ENCODE measurements at places on chromosomes 16 and 17. TPM values are rescaled to one million over a fixed set of nuclear protein-coding genes. Genes with fewer than 3 reads are reported as not detected.

The CDK3 gene
- 3.4 TPM for total RNA-seq

The ORMDL3 gene
- 65.6 TPM for total RNA-seq

The CACNG5 gene
- total RNA-seq, result 0.52 TPM

GRCh38 chr17:16986391-16986790 is 14.5 kb upstream of the TNFRSF13B start:
- H3K4me3 ChIP-seq, result no peak overlapping the region
- H3K36me3 ChIP-seq, result no peaks in the 10 kb centered on the region
- H3K4me1 ChIP-seq, result no peaks in the 10 kb centered on the region
- H3K27ac ChIP-seq, result no peak overlapping the region
- no peak for DNase-seq
- no peaks in the 10 kb centered on the region for H3K27me3 ChIP-seq

DNA sequence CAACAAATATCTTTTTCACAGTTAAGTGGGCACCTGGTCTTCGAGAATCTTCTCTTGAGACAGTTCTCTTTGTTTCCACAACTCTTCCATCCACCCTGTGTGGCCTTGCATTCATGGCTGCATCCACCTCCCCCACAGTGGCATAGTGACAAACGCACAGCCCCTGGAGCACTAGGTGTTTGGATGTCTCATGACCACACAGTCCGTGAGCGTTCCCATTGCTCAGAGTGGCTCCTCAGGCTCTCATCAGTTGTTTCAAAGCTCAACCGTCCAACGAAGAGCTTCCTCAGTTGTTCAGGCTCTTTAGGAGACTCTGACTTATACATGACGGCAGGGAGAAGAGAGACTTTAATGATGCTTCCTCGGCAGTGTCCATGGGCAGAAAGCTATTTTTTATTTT is 191.6 kb downstream of the CDRT15L2 start:
- H3K4me3 ChIP-seq, result no peak overlapping the region
- no peak for DNase-seq
- H3K4me1 ChIP-seq, result no peaks in the 10 kb centered on the region
- no peaks in the 10 kb centered on the region for H3K36me3 ChIP-seq

DNA sequence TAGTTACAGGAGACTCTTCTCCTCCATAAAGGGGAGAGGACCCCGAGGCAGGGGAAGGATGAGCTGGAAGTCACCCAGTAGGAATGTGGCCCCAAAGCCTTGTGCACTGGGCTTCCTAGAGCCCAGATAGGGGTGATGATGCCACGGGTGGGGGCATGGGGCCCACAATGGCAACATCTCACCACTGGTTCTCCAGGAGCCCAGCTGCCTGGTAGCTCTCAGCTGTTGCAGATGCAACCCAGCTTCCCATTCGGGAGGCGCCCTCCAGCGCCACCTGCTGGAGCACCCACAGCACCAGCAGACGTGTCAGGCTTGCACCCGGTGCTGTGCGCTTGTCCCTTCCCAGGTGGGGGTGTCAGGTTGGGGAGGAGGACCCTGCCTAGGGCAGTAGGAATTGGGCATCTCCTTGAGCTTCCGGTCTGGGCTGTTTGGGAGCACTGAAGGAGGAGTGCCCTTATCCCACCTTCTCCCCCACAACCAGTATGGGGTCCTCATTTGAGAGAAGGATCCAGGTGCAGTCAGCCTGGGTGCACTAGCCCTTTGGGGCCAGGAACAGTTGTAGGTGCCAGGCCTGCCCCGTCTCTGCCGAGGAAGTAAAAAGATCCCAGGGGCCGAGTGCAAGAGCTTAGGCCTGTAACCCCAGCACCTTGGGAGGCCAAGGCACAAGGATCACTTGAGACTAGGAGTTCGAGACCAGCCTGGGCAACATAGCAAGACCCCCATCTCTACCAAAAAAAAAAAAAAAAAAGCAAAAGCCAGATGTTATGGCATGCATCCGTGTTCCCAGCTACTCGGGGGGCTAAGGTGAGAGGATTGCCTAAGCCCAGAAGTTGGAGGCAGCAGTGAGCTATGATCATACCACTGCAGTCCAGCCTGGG is 14.4 kb downstream of the CDIPT start:
- no peaks in the 10 kb centered on the region for H3K27me3 ChIP-seq
- peaks cover 7% of the 10 kb centered on the region for H3K36me3 ChIP-seq
- no peak overlapping the region for H3K4me3 ChIP-seq
- DNase-seq, result peak; percentile 70

DNA sequence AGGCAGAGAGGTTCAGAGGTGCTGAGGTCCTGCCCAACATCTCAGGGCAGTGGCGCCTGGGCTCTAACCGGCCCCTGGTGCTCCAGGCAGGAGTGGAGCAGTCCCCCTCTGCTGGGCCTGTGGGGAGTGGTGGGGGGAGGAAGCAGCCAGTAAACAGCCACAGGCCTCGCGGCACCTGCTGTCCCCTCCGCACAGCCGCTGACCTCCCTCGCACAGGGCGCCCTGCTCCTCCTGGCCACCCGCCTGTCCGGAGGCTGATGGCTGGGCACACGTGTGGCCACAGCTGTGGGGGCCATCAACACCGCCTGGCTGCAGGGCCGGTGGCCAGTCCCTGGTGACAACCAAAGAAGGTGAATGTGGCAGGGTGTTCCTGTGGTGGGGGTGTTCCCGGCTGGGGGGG is 36.8 kb upstream of the PABPN1L start:
- H3K27me3 ChIP-seq, result no peaks in the 10 kb centered on the region
- no peak overlapping the region for H3K4me3 ChIP-seq
- H3K36me3 ChIP-seq, result no peaks in the 10 kb centered on the region
- no peak overlapping the region for H3K27ac ChIP-seq
- no peak for DNase-seq

- H3K36me3 ChIP-seq, result no peaks in the 10 kb centered on the region
- H3K27me3 ChIP-seq, result no peaks in the 10 kb centered on the region
- no peak overlapping the region for H3K4me3 ChIP-seq
- H3K4me1 ChIP-seq, result no peaks in the 10 kb centered on the region
These were observed 18.5 kb downstream of the ITPRIPL2 start for GRCh38 chr16:19132255-19132654.

DNA sequence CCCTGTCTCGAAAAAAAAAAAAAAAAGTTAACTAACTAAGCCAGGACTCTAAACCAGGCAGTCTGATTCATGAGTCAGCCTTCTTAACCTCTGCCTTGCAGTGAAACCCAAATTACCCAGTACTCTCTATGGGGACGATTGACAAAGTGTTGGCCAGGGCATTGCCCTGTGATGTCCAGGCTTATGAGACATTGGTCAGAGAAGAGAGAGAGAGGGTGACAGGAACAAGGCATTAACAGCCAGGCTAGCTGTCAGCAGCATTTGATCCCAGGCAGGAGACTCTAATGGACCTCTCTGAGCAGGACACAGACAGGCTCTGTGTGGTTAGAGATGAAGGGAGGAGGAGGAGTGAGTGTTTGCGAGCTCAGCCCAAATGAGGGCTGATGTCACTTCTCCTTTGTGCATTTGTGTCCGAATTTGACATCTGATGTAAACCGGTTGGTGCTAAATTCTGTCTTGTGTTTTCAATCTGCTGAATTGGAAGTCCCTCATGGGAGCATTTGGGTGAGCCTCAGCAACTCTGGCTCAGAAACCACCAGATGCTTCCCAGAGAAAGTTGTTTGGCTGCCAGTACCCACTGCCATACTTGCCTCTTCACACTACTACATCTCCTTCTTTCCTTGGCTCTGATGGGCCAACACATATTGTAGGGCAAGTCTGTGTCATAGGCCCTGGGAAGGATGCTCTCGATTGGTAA is 4.3 kb upstream of the MYL4 start:
- H3K27ac ChIP-seq, result peak overlapping the region; percentile 77
- no peaks in the 10 kb centered on the region for H3K36me3 ChIP-seq
- H3K4me3 ChIP-seq, result no peak overlapping the region

GRCh38 chr17:80615376-80615775 is 70.7 kb downstream of the RPTOR start:
- H3K4me3 ChIP-seq, result no peak overlapping the region
- H3K4me1 ChIP-seq, result no peaks in the 10 kb centered on the region
- H3K36me3 ChIP-seq, result no peaks in the 10 kb centered on the region
- H3K27ac ChIP-seq, result no peak overlapping the region
- DNase-seq, result no peak

DNA sequence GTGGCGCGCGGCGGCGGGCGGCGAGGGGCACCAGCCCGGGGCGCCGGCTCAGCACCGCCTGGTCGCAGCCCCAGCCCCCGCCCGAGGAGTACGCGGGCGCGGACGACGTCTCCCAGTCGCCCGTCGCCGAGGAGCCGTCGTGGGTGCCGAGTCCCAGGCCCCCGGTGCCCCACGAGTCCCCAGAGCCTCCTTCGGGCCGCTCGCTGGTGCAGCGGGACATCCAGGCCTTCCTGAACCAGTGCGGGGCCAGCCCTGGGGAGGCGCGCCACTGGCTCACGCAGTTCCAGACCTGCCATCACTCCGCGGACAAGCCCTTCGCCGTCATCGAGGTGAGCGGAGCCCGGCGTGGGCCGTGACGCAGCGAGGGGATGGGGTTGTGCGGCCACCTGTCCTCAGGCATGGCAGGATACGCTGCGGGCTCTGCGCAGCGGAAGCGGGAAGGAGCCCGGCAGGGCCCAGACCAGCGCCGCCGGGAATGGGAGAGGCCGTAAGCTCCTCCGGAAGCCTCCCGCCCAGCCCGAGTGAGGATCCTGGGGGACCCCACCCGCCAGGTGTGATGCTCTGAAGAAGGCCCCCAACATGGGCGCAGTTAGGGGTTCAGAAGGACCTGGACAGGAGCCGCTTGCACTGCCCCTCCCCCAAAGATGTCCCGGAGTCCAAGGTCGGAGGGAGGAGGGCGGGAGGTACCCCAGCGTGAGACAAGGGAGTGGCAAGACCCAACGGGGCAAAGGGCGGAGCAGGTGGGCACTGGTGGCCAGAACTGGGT is 522 bp downstream of the NAGS start:
- H3K4me1 ChIP-seq, result peaks cover 39% of the 10 kb centered on the region
- no peak overlapping the region for H3K4me3 ChIP-seq
- DNase-seq, result peak; percentile 13

DNA sequence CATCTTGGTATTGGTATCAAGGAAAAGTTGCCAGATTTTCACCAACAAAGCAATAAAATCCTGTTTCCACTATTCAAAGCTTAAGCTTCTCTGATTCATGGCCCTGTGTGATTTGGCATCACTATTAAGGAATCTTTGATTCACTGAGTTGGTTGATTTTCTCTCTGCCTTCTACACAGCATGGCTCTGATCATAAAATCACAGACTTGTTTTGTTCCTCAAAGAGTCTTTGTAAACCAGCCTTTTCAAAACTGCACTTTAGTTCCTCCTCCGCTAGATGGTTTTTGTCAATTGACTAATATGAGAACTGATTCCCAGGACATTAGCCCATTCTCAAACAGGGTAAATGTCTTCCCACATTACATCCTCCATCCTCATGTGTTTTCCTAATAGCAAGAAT is 197.6 kb downstream of the DNAH9 start:
- H3K27me3 ChIP-seq, result no peaks in the 10 kb centered on the region
- DNase-seq, result no peak
- no peaks in the 10 kb centered on the region for H3K36me3 ChIP-seq
- no peaks in the 10 kb centered on the region for H3K4me1 ChIP-seq
- H3K27ac ChIP-seq, result no peak overlapping the region
- H3K4me3 ChIP-seq, result no peak overlapping the region

DNA sequence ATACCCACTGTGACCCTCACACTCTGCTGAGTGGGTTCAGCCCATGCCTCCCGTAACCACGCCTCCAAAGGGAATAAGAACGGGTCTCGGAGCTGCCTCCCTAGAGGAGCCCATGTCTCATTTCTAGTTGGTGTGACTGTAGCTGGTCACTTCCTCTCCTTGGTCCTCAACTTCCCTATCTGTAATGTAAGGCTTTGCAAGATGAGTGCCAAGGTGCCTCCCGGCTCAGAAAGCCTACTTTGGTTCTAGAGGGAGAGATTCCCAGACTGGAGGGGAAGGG is 20.8 kb downstream of the C16orf74 start:
- no peak overlapping the region for H3K4me3 ChIP-seq
- H3K4me1 ChIP-seq, result peaks cover 16% of the 10 kb centered on the region
- no peaks in the 10 kb centered on the region for H3K27me3 ChIP-seq

All from body of pancreas (tissue), 4 donors.